H1 (cell line): ENCODE measurements at places on chromosomes 5 and 9.

DNA sequence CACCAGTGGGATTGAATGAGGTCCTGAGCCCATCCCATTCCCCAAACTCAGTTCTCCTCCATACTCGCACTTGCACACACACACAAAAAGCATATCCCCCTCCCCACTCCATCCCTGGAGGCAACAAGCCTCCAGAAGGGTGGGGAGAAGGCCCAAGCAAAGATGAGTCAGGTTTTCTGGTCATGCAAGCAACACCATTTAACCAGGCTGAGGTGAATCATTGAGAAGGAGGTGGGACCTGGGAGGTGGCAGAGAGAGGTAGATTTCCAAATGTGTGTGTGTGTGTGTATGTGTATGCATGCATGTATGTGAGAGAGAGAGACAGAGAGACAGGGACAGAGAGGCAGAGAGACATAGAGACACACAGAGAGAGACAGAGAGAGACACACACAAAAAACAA lies 185.2 kb upstream of the TRIM32 start:
- DNase-seq: no peak

DNA sequence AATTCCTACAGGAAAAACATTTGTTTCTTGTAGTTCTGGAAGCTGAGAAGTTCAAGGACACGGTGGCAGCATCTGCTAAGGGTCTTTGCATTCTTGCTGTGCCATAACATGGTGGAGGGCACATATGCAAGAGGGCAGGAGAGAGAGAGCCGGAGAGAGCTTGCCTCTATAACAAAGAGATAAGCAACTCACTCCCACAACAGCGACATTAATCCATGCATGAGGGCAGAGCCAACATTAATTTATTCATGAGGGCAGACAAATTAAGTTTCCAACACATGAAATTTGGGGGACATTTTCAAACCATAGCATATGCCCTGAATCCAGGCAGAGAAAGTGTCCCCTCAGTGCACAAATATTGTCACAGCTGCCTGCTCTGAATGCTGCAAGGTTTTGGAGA lies 4.4 kb upstream of the GTF3C5 start:
- no peak for DNase-seq

DNA sequence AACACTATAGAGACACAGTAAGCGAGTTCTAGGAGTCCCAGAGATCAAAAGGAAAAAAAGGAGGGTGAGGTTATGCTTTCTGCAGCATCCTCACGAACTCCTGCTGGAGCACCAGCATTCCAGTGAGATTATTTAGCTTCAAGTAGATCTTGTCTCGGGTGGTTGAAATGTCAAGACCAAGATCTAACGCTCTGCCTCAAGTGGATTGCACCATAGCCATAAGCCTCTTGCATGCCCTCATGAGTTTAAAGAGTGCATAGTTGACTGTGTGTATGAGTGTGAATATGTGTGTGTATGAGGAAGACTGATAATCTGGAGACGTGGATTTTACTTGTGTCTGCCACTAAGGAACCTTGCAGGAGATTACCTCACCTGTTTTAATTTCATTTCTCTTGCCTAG lies 335.3 kb upstream of the ADAMTSL1 start:
- DNase-seq: no peak

- DNase-seq: peak; percentile 39
Observed at GRCh38 chr9:34555936-34556525, 33.2 kb upstream of the ENHO start.

DNA sequence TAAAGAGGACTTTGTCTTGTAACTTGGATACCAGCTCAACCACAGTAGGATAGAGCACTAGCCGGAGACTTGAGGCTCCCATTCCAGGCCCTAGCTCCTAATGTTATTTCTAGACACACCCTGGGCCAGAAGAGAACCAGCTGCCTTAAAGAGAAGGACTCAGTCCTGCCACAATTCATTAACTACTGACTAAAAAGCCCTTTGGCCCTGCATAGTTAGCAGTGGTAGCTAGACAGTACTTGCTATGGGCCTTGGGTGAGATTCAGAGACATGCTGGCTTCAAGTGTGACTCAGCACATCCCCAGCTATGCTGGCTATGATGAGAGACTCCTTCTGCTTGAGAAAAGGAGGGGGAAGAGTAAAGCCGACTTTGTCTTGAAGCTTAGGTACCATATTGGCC lies 47.3 kb downstream of the TMEM167A start:
- no peak for DNase-seq

GRCh38 chr5:95928724-95929253 lies 32.9 kb downstream of the ELL2 start:
- DNase-seq: no peak

GRCh38 chr5:179267671-179268083 lies 77.6 kb downstream of the ADAMTS2 start:
- no peak for DNase-seq

DNA sequence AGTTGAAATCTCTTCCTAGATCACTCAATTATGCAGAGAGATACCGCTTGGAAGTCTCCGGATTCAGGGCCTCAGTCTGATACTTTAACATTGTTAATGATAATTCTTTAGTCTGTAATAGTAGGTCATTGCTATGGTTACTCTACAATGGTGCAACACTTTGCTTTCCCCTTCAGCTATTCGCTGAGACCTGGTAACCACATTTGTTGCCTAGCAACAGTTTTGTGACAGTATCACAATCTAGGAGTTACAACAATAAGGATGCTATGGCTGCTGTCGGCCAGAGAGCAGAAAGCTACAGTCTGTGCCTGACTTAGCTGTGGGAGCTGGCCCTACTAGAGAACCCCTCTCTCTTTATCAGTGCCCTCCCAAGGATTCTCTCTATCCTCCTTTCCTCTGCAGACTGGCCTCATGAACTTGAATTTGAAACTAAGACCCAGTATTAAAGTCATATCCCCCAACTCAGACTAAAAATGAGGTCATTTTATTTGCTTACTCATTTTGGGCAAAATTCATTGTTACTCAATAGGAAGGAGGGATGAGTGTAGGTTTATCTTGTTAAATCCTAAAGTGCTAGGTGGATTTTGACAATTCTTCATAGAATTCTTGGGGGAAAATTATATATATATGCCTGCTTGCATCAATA lies 39.3 kb downstream of the NR2F1 start:
- DNase-seq: no peak

DNA sequence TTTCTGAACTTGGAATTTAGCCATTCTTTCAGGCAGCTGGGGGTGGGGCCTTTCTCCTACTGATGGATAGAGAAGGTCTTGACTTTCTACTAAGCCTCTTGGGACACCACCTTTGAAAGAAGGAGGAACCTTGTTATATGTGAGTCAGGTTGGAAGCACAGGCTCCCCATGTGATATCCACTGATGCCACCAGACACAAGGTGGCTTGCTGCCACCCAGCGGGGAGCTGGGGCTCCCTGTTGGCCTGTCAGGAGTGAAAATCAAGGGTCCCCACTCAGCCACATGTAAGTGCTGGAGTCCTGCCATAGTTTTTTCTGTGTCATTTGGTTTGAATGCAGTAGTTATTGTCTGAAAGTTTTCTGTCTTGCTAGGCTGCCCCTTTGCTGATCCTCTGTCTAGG lies 252.4 kb upstream of the NFIL3 start:
- DNase-seq: no peak

GRCh38 chr5:145949474-145949873 lies 13.1 kb downstream of the SH3RF2 start:
- no peak for DNase-seq

GRCh38 chr9:104927216-104927911 lies 591 bp downstream of the ABCA1 start:
- DNase-seq: no peak

DNA sequence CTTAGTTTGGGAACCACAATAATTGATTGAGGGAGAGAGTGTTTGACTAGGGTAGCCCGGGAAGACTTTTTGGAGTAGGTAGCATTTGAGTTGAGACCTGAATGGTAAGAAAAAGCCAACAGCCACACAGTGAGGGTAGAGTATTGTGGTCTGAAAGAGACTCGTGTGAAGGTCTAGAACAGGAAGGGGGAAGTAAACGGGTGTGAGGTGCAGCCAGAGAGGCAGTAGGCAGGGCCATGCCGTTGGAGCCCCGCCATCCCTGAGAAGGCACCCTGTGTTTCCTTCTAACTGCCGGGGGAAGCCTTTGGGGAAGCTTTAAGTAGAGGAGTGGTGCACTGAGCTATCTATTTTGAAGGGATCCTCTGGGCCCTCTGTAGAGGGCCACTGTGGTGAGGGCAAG lies 3.5 kb upstream of the F2RL2 start:
- no peak for DNase-seq

GRCh38 chr5:103371046-103371607 lies 112.6 kb downstream of the MACIR start:
- no peak for DNase-seq

DNA sequence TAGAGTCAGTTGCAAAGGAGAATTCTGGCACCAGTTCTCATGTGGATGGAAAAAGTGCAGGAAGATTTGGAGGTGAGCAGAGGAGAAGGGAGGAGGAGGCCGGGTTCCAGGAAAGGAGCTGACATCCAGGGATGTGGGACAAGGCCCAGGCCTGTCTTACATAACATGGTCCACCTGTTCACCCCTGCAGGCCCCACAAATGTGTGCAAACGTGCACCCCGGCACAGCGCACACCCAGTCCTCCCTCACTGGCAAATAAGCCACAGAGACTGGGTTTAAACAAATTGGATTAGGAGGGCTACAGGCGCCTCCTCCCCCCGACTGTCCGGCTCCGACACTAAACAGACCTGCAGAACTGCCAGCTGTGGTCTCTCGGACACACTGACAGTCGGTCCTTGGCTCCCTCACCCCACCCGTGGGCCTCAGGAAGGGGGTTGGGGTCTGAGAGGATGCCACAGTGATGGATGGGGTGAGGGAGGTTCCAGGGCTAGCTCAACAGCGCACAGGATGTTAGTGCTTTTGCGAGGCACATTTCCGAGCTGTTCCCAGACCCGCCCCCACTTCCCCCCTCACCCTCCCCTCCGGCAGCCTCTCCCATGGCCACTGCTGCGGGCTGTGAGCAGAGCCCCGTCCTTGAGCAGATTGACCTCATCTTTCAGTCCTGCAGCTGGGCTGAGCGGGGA lies 43.4 kb upstream of the IL17B start:
- no peak for DNase-seq

GRCh38 chr5:33549982-33550567 lies 109.3 kb downstream of the TARS1 start:
- no peak for DNase-seq

GRCh38 chr5:110251366-110251765 lies 475.1 kb downstream of the TMEM232 start:
- no peak for DNase-seq

GRCh38 chr9:33285502-33285901 lies 4.8 kb upstream of the NFX1 start:
- DNase-seq: no peak

- no peak for DNase-seq
Observed at GRCh38 chr5:180810959-180811622, 8.5 kb upstream of the MGAT1 start.

DNA sequence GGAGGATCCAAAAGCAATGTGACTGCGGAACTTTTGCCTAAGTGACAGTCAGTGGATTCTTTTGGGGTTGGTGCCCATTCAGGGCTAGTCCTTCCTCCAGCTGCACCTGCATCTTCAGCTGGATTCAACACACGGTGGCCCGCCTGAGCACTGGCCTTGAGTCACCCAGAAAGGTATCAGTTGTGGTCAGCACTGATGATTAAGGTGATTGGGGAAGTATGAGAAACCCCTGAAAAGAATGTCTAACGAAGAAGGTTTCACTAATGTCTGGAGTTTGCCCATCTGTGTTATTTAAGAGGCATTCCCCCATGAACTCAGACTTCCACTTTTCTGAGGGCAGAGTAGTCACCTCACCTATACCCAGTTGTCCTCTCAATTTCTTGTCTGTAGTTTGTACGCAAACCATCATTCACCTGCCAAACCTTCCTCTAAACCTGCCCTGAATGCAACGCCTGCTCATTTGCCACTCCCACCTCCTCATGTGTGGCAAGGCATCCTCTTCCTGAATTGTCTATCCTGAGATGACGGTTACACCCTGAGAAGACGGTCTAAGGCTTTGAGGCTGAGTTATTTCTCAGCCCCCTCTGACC lies 27.2 kb downstream of the CSF2 start:
- DNase-seq: no peak

- DNase-seq: no peak
Observed at GRCh38 chr5:167509076-167509475, 782.4 kb upstream of the WWC1 start.

- DNase-seq: no peak
Observed at GRCh38 chr9:136312436-136312835, 8.5 kb upstream of the CCDC187 start.

GRCh38 chr9:93634311-93635185 lies 58.2 kb downstream of the PHF2 start:
- no peak for DNase-seq

DNA sequence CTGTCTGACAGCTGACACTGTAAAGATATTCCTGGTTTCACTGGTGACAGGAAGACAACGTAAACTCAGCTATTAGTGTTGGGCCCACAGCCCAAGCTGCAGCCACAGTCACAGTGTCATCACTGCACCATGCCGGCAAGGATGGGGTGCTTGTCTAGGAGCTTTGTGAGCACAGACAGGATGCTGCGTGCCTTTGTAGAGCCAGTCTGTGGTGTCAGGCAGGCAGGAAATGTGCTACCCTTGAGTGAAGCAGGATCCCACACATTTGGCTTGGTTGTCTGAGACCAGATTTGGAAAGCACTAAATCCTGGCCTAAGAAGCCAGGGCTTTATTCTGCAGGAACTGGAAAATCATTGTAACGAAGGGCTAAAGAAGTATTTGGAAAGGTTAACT lies 121.6 kb upstream of the ADAMTS16 start:
- DNase-seq: no peak

GRCh38 chr5:52922384-52922783 lies 66.8 kb upstream of the ITGA2 start:
- no peak for DNase-seq
